Esophagus squamous epithelium (tissue), 5 donors: ENCODE measurements at places on chromosomes 4 and X.

DNA sequence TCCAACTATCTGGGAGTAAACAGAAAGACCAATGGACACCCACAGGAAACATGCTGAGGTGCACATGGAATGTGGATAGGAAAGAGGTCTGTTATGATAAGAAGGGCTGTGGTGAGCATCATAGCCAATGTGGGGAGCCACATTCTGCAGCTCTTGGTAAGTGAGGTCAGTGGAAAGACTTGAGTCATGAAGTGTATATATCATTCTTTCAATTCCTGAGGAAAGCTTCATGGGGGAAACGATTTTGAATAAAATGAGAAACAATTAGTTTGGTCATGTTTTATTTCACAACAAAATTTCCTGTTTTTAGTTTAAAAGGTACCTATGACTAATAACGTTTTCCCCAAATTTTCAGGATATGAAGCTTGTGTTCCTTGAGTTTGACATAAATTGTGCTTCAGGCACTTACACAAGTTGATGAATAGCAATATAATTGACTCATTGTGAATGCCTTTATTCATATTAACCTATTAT is 41.4 kb upstream of the RASSF6 start:
- DNase-seq, result no peak

- DNase-seq, result no peak
Measured at GRCh38 chr4:65139998-65140397, 530.3 kb downstream of the EPHA5 start.

DNA sequence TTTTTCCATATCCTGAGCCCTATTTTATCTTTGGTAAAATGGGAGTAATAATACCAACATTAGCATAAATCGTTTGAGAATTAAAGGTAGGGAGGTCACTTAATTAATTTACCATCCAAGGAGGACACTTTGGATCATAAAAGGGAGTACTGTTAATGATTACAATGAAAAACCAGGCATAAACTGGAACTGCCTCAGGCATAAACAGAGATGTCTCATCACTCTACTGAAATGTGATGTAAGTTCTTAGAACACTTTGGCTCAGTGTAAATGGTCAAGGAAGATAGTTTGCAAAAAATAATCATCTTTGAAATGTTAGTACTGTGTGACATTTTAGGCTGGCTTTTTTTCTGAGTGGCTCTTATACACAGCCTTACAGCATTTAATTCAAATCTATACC is 268.7 kb downstream of the SLC39A8 start:
- no peak for DNase-seq

DNA sequence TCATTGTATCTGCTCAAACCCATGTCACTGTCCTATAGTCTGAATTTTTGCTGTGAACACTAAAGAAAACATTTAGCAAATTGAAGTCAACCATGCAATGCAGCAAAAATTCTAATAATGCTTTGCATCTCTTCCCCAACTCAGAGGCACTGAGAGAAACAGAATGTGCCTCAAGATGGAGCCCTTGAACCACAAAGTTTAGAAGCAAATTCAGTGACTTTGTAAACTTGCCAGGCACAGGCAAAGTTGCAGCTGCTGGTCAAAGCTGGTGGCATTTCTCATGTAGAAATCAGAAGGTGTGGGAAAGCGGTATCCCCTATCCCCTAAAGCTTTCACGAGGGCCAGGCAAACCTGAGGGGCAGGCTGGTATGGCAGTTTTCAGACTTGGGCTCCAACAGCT is 121.7 kb upstream of the DIPK2B start:
- no peak for DNase-seq

DNA sequence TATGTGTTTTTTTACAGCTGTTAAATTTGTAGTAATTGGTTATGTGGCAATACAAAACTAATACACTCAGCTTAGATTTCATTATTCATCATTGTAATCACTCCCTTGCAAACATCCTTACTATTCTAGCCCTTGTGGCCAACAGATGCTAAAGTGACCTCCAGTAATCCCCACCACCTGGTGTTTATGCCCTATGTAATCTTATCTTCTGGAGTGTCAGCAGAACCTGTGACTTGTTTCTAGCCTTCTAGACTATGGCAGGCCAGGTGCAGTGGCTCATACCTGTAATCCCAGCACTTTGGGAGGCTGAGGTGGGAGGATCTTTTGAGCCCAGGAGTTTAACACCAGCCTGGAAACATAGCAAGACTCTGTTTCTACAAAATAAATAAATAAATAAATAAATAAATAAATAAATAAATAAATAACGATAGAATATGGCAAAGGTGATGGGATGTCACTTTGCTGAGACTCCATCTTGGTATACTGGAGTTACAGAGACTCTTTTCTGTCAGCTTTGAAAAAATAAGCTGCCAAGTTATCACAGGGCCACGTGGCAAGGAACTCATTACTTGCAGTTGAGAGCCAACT is 12.3 kb upstream of the TSR2 start:
- DNase-seq, result no peak

DNA sequence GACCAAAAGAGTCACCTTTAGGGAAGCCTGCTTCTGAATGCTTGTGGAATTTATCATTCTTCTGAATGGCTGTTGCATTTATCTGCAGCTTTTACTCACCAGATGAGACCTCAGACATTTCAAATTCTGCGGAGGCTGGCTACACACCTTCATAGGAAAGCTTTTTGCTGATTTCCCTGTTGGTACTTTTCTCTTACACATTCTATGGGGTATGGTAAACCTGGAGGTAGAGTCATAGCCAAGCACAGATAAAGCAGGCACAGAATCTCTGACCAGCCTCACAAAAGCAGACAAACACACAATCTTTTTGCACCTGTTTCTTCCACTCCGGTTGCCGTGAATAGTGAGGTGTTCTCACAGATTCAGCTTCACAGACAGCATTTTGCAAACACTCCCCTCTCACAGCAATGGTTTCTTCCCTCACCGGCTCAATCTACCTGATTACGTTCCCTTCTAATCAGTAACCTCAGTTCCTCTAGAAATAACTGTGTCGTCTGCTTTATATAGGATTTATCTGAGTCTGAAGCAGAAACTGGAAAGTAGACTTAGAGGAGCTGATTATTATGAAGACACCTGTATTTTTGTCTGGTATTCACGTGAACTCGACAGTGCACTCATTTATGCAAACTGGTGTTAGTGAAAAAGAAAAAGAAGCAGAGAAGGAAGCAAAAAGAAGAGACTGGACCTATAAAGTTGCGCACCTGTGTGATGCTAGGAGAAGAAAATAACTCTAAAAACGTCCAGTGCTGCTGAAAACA is 83.1 kb downstream of the DMD start:
- no peak for DNase-seq

DNA sequence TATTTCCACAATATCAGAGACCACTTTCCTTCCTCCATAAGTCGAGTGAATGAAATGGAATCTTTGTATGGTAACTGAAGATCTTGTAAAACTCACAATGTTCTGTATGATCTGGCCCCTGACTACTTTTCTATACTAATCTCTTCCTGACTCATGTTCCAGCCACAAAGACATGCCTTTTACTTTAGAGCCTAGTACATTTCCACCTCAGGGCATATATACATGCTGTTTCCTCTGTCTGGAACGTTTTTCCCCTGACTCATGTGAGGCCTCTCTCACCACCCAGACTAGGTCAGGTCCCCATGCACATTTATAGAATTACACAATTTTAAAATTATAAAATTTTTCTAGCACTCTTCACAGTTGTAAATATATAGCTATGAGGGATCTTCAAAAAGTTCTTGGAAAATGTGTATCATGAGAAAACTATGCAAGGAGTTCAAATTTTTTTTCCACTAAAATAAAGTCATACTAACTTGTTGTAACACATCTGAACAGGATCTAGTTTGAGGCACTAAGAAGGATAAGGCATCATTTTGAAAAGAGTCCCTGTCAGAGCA is 208.8 kb downstream of the SH2D1A start:
- DNase-seq, result no peak

DNA sequence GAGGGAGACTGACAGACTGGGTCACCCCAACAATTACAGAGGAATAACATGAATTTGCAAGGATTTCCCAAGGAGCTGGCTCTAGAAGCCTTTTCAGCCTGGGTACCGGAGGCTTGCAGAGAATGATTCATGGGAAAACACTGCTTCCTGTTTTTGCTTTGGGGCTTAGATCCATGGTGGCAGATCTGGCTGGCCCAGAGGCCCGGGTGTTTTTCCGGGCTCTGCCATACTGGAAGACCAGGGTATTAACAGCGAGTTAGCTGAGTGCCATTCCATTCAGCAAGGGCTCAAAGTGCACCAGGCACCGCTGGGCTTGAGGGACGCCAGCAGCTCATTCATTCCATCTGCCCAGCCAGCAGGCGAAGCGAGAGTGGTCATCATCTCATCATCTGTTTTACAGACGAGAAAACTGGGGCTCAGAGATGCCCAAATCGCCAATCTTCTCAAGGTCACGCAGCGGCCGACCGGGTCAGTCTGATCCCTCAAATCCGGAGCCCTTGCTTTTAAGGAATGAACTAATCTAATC is 1.3 kb downstream of the WDR1 start:
- DNase-seq, result no peak

DNA sequence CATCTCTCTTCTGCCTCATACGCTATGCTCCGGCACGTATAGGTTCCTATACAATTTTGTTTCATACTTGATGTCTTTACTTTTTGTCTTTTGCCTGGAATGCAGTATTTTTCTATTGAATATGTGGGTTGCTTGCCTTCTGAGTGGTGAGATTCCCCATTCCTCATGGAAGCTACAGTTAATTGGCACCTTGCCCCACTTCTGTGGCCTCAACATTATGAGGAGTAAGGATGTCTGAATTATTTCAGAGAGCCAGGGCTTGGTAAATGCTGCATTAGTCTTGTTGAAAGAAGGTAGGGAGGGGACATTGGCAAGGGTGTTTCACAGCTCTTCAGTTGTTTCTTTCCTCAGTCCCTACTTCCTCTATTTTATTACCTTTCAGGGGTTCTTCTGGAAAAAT is 23.0 kb downstream of the CDKL5 start:
- DNase-seq, result no peak

GRCh38 chrX:107738272-107738671 is 37.3 kb downstream of the TSC22D3 start:
- DNase-seq, result no peak

DNA sequence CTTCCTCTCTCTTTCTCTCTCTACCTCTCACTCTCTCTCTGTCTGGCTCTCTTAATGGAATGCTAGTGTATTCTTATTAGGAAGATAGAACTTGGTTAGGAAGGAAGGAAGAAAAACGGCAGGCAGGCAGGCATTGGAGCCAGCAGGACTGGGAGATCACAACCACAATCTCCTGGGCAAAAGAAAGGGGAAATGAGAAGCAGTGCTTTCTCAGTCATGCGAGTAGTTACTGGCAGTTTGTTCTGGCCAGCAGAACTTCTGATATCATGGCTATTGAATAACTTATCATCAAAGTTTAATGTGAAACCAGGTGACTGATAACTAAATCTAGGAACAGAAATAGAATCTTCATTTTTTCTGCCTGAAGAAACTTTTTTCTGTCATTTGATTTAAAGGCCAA is 60.9 kb upstream of the PAGE1 start:
- DNase-seq, result no peak

GRCh38 chr4:183411291-183411861 is 33.1 kb upstream of the CDKN2AIP start:
- no peak for DNase-seq

GRCh38 chrX:148020329-148020728 is 39.2 kb downstream of the FMR1NB start:
- DNase-seq, result no peak

GRCh38 chrX:141701072-141701471 is 2.5 kb upstream of the SPANXD start:
- DNase-seq, result no peak

GRCh38 chr4:113162089-113162488 is 112.6 kb downstream of the ANK2 start:
- DNase-seq, result no peak

GRCh38 chr4:31189938-31190337 is 469.8 kb downstream of the PCDH7 start:
- no peak for DNase-seq

DNA sequence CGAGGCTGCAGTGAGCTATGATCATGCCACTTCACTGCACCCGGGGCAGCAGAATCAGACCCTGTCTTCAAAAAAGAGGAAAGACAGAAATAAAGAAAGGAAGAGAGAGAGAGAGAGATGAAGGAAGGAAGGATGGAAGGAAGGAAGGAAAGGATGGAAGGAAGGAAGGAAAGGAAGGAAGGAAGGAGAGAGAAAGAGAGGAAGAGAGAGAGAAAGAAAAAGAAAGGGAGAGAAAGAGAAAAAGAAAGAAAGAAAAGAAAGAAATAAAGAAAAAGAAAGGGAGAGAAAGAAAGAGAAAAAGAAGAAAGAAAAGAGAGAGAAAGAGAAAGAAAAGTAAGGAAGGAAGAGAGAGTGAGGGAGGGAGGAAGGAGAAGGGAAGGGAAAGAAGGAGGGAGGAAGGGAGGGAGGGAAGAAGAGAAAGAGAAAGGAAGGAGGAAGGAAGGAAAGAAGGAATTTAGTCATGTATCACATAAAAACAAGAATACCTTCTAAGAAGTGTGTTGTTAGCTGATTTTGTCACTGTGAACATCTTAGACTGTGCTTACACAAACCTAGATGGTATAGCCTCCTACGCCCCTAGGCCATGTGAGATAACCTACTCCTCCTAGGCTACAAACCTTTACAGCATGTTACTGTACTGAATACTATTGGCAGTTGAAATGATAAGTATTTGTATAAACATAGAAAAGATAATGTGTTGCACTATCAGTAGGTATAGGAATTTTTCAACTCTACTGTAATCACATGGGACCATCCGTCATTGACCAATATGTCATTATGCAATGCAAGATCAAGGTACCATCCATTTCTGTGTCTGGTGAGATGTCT is 17.4 kb upstream of the AFF1 start:
- no peak for DNase-seq

GRCh38 chr4:61445374-61446063 is 245.4 kb downstream of the ADGRL3 start:
- DNase-seq, result no peak

GRCh38 chr4:61533140-61533539 is 333.0 kb downstream of the ADGRL3 start:
- no peak for DNase-seq

- DNase-seq, result no peak
Measured at GRCh38 chr4:101187841-101188240, 159.5 kb downstream of the PPP3CA start.

GRCh38 chrX:18620349-18620748 is 51.6 kb downstream of the RS1 start:
- DNase-seq, result no peak

GRCh38 chr4:13543839-13544605 is at the start of gene NKX3-2:
Gene NKX3-2, minus strand, starts transcription at chr4:13544508. Its CDS starts 94 bp downstream, at chr4:13544414.
- DNase-seq, result no peak

DNA sequence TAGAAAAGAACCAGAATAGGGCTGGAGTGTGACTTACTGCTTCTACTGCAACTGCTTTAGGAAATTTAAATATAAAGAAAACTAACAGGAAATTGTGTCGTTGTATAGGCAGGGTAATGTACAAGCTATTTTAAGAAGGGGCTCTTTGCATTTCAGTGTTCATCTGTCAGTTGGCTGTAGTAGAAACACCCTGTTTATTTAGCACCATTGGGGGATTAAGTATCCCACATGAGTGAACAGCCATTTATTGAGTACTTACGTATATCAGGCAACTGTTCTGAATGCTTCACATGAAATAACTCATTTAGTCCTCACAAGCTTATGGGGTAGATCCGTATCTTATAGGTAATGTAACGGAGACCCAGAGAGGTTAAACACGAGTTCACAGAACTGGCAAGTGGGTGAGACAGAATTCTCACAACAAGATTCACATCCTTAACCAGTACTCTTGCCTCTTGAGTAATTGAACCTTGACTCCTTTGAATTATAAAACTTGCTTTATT is 23.9 kb downstream of the STIM2 start:
- DNase-seq, result no peak
